ENCODE measurements at places on chromosomes 16 and 17.

DNA sequence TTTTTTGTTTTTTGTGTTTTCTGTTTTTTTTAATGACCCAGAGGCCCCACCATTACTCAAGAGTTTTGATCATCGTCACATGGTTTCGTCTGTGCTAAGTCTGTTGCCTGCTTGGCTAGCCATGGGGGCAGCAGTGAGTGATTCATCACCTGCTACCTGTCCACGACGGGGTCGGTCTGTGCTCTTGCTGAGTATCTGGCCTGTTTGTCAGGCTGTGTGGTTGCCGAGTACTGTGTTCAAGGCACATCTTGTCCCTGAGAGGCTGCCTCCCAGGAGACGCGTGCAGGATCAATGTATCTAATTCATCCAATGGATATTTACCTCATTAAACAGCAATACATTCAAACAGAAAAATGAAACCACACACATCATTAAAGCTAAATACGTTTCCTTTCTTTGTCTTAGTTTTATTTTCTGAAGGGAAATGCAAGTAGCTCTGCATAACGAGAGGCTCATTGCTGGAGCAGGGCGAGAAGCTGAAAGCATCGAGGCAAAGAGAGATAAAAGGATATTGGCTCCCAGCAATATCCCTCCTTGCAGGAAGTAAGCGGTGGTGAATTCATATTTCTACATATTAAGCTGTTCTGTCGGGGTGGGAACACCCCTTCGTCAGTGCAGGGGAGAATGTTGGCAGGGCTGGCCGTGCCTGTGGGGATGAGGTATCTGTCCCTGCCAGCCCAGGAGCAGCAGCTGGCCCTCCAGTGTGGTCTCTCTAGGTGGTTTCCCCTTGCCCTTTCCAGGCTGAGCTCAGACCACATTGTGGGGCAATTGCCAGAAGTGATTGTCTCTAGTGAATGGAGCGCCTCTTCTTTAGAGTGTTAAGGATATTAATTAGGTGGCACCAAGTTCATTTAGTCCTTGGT is 166.2 kb upstream of the ASIC2 start:
- no peak for DNase-seq

- DNase-seq = no peak
Measured at GRCh38 chr17:28982131-28982793, 23.6 kb downstream of the SEZ6 start.

DNA sequence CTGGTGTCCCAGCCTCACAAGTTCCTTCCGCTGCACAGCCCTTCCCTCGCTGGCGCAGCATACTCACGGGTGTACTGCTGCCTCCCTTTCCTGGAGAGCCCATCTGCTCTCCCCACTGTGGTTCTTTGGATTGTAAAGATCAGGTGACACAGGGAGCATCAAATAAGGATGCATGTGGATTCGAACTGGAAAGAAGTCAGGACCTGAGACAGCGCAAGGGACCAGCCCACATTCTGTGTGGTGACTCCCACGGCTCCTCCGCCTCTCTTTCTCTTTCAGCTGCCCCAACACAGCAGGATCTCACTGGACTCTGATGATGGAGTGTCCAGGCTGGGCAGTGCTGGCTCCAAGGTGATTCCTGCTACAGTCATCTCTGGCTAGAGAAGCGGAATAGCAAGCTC is 8.1 kb downstream of the LDAF1 start:
- no peak for DNase-seq

DNA sequence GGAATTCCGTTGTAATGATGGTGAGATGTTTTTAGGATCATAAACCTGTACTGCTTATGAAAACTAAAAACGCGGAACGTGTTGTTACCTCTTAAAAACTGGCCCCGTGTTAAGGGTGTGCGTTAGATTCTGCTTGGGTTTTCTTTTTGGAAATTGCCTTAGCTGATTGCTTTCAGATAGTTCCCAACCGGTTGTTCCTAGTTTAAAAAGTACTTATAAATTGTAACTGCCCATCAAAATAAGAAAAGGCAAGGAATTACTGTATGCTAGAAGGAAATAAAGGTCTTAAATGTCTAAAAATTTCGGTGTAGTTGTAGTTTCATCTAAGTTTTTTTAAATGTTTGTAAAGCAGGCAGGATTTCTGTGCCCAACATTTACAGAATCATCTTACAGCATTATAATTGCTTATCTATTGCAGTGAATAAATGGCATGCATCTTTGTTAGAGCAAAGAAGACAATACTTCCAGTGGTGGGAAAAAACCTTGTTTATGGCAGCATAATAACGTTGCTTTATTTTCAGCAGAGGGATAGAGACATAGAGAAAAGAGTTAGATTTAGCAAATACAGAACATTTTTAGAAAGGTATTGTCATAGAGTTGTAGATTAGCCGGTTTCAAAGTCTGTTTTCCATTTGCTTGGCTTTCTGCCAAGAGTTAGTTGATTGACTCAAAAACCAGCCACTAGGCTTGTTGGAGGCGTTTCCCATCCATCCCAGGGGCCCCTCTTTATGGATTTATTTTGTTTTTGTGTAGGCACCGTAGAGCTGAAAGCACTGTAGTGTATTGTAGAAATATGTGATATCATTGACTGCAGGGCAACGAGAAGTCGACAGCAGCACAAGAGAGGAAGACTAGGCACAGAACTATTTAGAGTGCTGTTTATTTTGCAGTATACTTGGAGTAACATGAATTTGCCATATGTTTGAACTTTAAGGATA is 1.7 kb downstream of the PPM1D start:
- DNase-seq = peak; percentile 60

DNA sequence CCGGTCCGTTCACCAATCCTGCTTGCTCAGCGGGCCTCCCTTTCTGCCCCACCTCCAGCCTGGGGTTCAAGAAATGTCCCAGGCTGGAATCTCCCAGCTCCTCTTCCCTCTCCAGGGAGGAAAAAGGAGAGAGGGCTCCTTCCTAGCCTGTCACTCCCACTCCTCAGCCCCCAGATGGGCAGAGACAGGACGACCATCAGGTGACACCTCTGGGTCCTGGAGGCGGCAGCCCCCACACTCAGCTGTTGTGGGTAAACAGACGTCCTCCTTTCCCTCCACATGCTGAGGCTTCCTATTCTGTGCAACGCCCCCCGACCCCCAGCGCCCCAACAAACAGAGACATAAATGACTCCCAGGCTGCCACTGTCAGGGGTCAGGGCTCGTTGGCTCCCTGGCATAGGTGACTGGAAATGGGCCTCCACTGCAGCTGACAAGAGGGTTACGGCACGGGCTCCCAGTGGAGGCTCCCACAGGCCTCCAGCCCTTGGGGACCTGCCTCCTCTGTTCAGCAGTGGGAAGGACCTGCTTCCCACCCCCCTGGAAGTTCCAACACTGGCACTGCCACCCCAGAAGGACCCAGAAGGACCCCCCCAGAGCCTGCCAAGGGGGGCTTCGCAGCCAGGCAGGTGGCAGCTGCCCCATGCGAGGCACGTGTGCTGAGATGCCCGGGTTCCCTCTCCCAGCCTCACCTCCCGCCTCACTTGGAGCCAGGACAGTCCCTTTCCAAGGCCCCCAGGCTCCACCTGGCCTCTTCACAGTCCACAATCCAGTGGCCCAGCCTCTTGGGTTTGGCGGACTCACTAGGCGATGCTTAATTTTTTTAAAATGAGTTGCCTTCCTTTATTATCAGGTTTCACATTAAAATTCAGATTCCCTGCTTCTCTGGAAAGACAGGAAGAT is 232.3 kb downstream of the KATNIP start:
- DNase-seq = no peak

- DNase-seq = no peak
Measured at GRCh38 chr17:8896641-8897635, 29.5 kb upstream of the PIK3R6 start.

DNA sequence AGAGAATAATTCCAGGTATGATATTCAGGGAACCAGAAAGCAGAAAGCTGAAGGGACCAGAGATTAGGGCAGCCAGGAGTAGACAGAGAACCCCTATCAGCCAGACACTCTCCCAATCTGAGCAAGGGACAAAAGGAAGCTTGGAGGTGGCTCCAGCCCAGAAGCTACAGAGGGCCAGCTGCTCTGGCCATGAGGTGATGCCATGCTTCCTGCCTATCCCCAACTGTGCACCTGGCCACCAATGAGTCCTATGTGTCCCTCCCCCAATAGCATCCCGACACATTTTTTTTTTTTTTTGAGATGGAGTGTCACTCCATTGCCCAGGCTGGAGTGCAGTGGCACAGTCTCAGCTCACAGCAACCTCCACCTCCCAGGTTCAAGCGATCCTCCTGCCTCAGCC is 30.0 kb downstream of the NSMCE1 start:
- DNase-seq = no peak

GRCh38 chr16:53958341-53958880 is 254.5 kb downstream of the FTO start:
- no peak for DNase-seq

- DNase-seq = no peak
Measured at GRCh38 chr17:42362245-42362961, 25.8 kb downstream of the STAT3 start.

GRCh38 chr16:67202956-67203493 is 4.1 kb downstream of the ELMO3 start:
- DNase-seq = no peak

DNA sequence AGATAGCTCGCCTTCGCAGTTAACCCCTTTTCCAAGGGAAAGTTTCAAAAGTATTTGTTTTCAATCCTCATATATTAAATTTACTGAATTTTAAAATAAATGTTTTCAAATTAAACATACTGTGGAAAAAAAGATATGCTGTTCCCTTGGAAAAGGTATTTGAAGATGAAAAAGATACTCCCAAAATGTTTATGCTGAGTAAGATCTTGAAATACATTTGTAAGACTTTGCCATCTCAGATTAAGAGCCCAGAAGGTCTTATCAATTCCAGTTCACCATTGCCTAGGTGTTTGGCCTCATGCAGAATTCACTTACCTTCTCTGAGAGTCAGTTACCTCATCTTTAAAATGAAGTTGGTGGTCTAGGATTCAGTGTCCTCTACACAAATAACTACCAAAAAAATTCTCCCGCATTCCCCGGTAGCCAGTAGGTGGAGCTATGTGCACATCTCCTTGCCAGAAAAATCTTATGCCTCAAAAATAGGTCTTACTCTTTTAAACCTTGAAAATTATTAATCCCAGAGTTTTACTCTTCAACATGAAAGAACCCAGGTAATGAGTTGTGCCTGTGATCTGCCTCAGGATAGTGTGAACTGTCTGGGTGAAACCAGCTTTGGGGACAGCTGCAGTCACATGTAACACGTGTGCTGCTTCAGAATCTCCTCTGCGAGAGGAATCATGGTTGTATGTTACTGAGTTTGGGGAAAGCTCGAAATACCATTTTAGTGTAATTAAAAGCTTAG is 178.3 kb downstream of the MRTFB start:
- DNase-seq = peak; percentile 26

DNA sequence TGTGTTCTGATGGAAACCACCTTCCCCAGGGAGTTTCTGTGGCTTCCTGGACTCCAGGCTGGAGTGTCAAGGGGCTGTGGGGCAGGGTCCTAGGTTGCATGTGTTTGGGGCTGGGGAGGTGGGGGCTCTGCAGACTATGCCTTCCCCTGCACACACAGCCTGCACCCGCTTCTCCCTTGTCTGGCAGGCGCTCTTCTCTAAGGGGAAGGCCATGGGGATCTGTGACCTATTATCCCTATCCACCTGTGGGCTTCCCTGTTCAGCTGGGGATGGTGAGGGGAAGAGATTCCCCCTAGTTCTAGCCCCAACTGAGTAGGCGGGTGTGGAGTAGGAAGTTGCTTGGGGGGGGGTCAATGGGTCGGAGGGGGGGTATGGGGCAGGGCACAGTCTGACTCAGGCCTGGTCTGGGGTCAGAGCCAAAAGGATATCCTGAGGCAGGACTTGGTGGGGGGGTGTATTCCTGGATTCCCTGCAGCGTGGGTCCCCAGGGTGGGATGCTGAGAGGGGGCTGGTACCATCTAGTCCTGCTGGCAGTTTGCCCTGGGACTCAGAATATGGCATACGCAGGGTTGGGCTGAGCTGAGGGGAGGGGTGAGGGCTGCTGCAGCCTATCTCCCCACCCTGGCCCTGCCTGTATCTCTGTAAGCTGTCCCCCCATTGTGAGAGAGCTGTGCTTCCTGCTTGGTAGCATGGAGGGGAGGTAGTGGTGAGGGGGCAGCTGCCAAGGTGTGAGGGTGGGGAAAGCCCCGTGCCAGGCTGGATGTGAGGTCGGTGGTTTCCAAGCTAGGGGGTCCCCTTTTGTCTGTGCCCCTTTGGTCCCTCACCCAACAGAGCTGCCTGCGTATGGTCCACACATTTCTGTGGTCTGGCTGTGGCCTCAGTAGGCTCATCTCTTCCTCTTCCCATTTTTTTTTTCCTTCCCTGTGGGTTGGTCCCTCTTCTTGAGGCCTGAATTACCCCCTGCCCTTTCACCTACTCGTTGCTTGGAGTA is 14.7 kb downstream of the RARA start:
- DNase-seq = no peak

DNA sequence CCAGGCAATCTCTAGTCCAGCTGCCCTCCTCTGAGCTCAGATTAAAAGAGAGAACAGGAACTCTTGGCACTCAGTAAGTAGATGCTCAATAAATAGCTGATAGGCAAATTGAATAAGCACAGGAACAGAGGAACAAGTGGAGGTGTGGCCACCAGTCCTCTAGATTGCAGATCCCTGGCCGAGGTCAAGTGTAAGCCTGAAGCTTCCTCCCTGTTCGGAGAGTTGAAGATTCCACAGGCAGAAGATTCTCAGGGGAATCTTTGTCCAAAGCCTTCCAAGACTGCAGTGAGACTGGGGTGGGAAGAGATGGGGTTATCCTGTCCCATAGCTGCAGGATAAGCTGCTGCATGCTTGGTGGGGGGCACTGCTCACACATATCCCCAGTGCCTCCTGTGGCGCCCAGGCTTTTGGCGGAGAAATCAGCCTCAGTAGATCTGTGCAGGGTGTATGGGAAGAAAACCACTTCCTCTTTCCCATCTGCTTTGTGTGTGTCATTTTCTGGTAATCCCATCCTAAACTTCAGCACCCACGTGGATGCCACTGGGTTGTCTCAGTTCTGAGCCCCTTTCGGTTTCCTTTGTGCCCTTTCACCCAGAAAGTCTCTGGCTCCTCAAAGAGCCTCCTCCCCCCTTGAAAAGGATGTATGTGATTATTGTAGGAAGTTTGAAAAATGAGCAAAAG is 12.1 kb downstream of the CD300A start:
- no peak for DNase-seq

DNA sequence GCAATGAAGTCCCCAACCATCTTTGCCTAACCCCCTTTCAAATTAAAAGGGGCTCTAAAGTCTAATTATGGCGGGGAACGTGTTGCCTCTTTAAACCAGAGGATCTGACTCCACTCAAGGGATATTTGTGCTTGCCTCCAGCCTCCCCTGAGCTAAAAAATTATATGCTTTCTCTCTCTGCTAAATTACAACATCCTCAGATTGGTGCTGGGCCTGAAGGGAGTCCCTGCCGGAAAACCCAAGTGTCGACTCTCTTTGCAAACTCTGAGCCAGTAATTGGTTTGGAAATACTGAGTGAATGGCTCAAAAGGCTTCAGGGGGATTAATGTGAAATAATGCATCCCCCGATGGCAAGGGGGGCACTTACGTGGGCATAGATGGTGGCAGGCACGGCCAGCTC is 208.5 kb upstream of the TNRC6C start:
- DNase-seq = no peak

- DNase-seq = no peak
Measured at GRCh38 chr16:54628796-54629625, 301.7 kb upstream of the IRX5 start.

All from T1000 (cell line).